Renal cortex interstitium (tissue), 15 donors: ENCODE measurements at places on chromosomes 5 and 9.

- DNase-seq = no peak
These were observed 27.8 kb downstream of the RECK start for GRCh38 chr9:36064448-36065037.

- DNase-seq = no peak
These were observed 47.8 kb upstream of the FYB1 start for GRCh38 chr5:39267186-39267585.

DNA sequence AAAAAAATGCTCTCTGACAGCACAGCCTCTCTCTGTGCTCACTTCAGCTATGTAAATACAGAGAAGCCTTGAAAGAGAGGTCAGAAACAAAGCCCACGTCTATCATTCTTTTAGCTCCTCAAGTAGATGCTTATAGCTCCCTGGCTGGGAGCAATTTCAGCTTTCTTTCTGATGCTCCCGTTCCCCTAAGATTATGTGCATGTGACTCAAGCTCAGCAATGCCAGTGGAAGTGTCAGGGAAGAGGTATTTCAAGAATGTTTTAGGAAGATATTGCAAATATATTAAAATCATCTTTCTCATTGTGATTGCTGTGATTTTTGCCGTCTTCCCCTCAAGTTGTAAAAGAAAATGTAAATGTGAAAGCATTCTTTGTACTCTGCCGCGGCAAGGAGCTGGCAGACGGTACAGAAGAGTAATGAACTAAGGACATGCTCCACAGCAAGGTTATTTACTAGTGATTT is 1353.7 kb upstream of the ACO1 start:
- no peak for DNase-seq

- no peak for DNase-seq
These were observed 79.2 kb downstream of the BOD1 start for GRCh38 chr5:173537228-173537627.

- no peak for DNase-seq
These were observed 41.1 kb upstream of the ERCC6L2 start for GRCh38 chr9:95834281-95834907.

DNA sequence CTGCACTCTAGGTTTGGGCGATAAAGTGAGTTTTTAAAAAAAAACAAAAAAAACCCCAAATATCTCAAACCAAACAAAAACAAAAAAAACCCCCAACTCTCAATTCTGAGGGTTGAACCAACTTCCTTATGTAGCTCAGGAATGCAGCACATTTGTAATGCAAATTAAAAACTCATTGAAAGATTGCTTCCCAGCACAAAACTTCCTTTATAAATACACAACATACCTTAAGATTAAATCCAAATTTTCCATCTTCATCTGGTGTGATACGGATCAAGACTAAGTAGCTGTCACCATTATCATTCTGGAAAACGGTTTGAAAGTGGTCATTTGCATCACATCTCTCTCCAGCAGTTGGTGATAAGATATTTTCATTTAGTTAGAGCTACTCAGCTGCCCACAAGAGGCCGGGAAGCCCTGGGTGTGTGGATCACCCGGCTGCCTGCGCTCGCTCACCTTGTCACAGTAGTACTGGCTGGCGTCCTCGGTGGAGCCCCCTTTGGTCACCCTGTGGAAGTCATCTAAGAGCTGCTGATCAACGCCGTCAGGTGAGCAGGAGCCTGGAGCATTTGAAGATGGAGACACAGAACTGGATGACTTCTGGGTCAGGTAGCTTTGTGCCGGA is 88.2 kb downstream of the PTPN3 start:
- DNase-seq = no peak

DNA sequence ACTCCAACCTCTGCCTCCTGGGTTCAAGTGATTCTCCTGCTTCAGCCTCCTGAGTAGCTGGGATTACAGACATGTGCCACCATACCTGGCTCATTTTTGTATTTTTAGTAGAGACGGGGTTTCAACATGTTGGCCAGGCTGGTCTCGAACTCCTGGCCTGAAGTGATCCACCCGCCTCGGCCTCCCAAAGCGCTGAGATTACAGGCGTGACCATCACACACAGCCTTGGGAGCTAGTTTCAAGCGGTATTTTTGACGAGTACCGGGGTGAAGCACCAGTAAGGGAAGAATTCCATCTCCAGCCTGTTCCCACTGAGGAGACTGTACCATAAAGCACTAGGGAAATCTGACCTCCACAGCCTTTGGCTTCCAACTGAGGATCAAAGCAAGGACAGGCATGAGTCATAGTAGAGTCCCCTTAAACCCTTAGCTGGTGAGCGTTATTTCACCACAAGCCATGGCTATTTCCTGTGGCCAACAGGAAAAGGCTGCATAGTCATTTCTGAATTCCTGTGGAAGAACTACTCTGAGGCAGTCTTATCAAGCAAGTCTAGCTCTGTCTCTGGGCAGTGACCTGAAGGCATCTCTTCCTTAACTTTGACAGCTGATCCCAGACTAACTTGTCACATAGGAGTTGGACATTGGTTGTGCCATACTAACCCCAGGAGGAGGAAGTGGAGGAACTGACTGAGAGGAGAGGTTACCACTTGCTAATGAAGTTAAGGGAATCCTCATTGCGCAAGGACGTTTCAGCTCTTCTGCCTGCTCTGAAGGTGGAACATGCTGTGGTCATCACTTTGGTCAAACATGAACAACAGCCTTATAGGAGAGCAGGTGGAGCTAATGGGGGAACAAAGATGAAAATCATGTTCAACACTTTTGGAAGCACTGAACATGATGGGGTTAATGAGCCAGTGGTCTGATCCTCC is 85.8 kb upstream of the DMRT1 start:
- no peak for DNase-seq

DNA sequence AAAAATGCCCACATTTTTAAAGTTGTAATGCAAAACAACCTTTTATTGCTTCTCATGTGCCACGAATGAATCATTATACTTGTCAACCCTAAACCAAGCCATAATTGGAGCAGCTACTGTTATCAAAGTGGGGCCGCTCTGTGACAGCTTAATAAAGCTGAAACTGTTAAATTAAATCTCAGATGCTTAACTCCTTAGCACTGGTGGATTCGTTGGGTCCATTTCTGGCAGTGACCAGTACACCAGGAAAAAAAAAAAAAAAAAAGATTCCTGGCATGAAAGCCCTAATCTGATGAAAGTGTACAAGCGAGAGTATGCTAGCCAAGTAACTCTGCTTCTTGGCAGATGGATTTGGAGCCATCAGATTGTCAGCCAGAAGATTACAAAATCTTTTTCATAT is 164.8 kb downstream of the ZSWIM6 start:
- no peak for DNase-seq

- no peak for DNase-seq
These were observed 170.6 kb downstream of the SEMA6A start for GRCh38 chr5:116404016-116404415.
